ENCODE measurements at places on chromosomes 4 and X.

- DNase-seq: no peak
These were observed 453.9 kb upstream of the ZFP42 start for GRCh38 chr4:187541666-187542065.

DNA sequence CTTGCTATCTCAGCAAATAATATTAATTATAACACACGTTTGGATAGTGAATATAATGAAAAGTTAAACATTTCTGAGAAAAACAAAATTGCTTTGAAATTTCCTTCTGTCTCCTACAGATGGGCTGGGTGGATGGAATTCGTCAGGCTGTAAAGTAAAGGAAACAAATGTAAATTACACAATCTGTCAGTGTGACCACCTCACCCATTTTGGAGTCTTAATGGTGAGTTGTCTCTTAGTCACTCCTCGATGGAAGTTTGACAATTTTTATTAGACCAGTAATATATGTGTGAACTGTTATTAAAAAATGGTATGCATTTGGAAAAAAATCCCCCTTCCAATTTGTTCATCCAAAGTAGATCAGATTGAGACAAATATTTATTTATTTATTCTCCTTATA lies 92.5 kb upstream of the BRS3 start:
- no peak for DNase-seq

DNA sequence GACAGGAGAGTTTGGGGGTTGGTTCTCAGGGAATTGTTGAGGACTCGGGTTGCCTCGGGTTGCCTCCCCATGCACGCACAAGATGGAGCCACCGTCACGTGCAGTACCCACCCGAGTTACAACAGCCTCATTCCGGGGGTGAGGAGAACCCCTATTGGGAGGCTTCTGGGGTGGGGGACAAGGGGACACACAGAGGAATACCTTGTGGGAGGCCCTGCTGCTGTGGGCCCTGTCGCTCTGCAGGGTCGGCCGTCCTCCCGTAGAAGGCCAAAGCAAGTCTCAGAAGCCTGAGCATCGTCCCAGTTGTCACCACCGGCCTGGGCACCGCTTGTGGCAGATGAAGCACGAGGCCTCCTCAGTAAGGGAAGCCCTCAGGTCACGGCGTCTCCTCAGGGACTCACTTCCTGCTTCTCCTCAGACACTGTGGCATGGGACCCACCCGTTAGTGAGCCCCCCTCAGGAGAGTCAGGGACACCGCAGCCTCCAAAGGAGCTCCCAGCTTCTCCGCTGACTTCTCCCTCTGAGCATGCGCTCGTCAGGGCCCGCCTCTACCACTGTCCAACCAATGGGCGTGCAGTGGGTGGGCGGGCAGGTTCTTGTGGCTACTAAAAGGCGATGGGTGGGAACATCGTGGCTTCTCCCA lies at the start of gene CT55:
Gene CT55 (minus strand): TSS at position 522 of the 643 bp plus-strand sequence. CDS start 227 bp downstream, at position 295.
- DNase-seq: no peak

DNA sequence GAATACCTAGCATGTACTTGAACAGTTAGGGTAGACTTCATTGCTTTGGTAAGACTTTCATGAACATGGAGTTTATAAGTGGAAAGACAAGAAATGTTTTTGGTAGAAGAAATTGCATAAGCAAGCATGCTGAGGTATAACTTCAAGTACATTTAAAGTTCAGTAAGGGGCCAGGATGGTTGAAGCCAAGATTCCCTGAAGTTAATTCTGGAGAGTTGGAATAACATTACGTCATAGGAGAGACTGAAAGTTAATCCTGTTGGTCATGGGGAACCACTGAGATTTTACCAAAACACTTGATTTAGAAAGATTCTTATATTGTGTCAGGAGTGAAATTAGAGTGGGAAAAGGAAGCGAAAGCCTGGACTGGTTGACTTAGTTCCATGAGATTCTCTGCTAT lies 767.5 kb upstream of the MAGEB2 start:
- no peak for DNase-seq

- no peak for DNase-seq
These were observed 29.0 kb downstream of the NOP14 start for GRCh38 chr4:2934077-2934812.

- no peak for DNase-seq
These were observed 247.8 kb downstream of the SH2D1A start for GRCh38 chrX:124594017-124594651.

GRCh38 chr4:6887591-6888371 lies 21.8 kb upstream of the TBC1D14 start:
- no peak for DNase-seq

- DNase-seq: no peak
These were observed 83.8 kb downstream of the FAM53A start for GRCh38 chr4:1600211-1600780.

GRCh38 chr4:87865288-87865687 lies 32.5 kb downstream of the MEPE start:
- no peak for DNase-seq

GRCh38 chr4:78528327-78528726 lies 23.2 kb upstream of the ANXA3 start:
- no peak for DNase-seq

DNA sequence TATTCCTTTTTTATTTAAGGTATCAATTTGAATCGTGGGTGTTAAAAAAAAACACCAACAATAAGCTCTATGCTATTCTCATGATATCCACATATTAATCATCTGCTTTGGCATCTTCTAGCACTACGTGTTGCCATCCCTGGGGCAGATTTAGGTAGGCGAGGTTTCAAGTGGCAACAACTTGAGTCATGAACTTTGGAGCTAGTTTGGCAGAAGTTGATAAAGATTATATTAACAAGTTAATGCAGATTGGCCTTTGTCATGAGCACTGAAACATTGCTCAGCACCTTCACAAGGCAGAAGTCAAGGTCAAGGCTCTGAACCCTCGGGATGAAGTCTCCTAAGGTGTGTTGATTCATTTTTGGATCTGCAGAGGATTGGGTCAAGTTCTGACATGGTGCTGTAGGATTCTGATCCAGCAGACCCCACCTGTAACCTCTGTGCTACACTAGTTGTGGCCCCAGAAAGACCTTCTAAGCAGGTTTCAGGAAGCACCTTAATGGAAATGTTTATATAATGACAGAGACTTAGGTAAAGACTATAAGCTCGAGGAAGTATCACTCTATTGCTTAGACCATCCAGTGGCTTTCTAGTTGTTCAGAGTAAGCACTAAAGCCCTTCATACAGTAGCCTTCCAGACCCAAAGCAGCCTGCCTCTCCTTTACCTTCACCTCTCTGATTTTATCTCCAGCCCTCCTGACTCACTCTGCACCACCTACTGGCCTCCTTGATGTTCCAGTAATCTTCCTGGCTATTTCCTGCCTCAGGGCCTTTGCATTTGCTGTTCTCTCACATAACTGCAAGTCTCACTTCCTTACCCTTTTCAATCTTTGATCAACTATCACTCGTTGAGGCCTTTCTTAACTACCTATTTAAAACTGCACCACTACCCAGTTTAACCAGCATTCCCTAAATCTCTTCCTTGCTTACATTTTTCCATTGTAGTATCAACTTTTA lies 117.0 kb upstream of the SLC4A4 start:
- no peak for DNase-seq

DNA sequence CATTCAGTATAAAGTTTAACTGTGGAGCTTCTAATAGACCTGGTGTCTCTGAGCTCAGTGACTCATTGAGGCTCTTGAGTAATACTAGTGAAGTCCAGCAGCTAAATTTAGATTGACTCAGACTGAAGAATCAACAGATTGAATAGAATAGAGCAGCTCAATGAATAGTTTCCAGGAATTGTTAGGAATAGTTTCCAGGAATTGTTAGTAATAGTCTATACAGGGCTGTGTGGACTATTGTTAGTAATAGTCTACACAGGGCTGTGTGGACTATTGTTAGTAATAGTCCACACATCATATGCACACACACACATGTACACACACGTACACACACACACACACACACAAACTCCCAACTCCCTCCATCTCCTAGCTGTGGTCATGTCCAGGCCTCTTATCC lies 3.0 kb downstream of the GIMD1 start:
- no peak for DNase-seq

DNA sequence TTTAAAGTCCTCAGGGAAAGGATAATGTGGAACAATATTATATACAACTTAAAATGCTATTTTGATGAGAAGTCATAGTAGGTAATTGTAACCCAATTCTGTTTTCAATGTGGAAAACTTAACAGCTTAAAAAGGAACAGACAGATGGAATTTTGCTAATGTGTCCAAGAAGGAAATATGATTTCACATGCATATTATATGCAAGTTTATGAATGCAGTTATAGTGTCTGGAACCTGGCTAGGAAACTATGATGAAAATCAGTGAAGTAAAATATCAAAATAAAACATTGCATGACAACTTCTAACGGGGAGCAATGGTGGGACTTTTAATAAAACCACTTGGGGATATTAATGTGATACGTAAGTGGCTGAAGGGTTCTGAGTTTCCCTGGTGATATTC lies 152.6 kb upstream of the HAND2 start:
- DNase-seq: no peak

GRCh38 chr4:54058171-54058570 lies 6.2 kb downstream of the CHIC2 start:
- DNase-seq: no peak

- no peak for DNase-seq
These were observed 100.2 kb downstream of the FNIP2 start for GRCh38 chr4:158869001-158869400.

GRCh38 chr4:42747971-42748370 lies 91.1 kb upstream of the ATP8A1 start:
- DNase-seq: no peak

DNA sequence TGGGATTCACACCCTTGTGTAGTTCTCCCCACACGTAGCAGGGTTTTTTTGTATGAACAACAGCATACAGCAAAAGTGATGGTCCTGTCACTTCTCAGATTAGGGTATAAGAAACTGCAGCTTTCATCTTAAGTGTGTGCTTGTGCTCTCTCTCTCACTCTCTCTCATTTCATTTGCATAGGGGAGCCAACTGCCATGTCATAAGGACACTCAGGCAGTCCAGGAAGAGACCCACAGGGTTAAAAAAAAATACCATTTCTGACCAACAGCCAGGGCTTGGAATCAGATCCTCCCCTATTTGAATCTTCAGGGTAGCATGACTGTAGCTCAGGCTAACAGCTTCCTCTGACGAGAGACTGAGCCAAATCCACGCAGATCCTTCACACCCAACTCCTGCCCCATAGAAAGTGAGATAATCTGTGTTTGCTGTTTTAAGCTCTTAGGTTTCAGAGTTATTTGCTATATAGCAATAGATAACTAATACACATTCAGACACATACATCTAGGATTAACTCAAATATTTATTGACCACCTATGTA lies 331.2 kb downstream of the PAPSS1 start:
- no peak for DNase-seq

GRCh38 chrX:54818221-54818620 lies 10.7 kb downstream of the MAGED2 start:
- no peak for DNase-seq

GRCh38 chr4:52659001-52659721 lies at the start of gene USP46:
TSS of gene USP46 (minus strand) at chr4:52659301. CDS start at chr4:52659150, 151 bp downstream.
- DNase-seq: no peak

DNA sequence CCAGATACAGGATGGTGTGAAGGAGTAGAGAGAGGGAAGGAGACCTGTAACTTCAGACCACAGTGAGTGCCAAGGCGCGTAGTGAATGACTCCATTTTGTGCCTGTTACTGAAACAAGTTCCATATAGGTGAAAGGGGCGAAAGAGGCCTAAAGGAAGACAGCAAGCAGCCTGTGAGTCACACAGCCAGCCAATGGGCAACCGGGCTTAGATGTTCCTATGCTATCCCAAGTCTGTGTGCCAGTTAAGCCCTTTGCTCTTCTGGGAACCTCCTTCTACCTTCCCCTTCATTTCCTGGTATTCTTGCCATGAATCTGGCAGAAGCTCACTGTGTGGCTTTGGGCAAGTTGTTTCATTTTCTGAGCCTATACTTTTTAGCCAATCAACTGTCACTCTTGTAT lies 161.8 kb upstream of the LDB2 start:
- no peak for DNase-seq

- no peak for DNase-seq
These were observed 5.4 kb upstream of the CLDN34 start for GRCh38 chrX:9961750-9962149.

DNA sequence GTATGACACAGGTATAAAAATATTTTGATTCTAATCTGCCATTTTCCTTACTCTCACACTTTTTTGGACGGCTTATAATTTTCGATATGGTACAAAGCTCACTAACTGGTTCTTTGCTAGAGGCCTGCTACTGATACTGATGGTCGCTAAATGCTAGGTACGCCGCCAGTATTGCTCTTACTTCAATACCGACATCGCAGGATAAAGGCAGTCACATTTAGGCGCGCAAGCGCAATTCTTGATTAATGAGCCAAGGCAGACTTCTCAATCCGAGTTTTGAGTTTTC lies 557 bp upstream of the USP38 start:
- DNase-seq: no peak

DNA sequence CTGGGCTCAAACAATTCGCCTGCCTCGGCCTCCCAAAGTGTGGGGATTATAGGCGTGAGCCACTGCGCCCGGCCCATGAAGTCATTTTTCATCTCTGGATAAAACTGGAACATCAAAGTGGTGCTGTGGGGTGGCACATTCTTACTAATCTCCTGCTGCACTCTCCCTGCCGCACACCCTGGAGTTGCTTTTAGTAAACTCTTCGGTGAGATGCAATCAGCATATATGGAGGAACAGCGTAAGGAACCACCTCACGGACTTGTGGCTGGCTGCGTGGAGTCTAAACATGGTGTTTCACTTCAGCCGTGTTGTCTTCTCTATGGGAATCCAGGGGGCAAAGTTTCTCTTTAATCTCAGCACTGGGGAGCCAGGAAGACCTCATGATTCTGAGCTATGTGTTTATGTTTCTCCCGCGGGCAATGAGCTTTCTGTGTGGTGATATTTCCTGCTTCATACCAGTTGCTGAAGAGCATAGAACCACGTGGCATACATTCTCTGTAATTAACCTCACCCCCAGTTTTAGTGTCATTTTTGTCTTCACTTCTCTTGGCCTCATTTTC lies 2.1 kb upstream of the RHOH start:
- no peak for DNase-seq

DNA sequence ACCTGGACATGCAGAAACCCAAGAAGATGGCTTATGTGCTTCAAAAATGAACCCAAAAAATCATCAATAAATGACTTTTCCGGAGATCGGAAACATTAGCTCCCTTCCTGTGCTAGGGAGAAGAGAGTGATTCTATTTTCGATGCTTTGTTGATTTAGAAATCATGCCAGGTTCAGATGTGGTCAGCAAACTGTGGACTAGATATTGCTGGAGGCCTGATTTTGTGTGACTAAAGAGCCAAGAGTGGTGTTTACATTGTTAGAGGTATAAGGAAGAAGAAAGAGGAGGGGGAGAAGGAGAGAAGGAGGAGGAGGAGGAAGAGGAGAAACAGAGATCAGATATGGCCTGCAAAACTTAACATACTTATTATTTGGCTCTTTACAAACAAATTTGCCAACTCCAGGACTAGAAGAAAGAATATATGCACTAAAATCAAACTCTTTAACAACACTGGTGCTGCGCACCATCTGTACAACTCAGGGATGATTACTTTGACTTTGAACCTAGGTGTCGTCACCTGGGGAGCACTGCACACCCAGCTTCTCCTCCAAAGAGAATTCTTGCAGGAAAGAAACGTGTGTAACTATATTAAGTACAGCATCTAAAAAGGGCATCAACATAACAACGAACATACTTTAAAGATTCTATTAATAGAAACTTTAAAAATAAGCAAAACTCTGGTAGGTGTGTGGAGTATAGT lies 664.9 kb upstream of the LCORL start:
- no peak for DNase-seq

Data from cerebellar nuclear complex (tissue), 1 donor.